NCI-H2227 treated with DMSO at 0.1 percent for 48 hours (cell line): ENCODE measurements at places on chromosomes 5 and 9.

DNA sequence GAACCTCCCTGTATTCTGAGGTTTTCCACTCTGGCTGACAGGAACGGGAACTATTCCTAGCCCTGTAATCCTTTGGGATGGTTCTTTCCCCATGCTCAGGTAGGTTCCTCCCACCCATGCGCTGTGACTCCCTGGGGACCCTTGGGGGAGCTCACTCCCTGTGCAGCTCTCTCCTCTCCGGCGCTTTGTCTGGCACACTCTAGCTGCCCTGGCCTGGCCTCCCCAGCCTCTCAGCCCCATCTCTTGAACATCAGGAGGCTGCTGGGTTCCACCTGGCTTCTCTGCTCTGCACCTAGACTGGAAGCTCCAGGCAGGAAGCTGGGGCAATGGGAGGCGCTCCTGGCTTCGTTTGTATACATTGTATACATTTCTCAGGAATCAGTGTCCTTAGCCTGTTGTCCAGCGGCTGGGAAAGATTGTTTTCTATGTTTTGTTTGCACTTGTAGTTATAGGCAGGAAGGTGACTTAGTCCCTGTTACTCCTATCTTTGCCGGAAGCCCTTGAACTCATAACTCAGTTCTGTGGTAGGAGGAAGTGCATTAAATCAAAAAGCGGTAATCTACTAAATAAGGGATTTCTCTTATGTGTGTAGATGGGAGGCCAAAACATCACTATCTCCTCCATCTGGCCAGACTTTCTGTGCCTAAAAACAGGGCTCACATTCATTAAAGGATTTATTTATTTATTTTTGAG, 20.4 kb downstream of the SLC25A25 start:
- no peak for DNase-seq

GRCh38 chr5:51521583-51521982, 138.3 kb downstream of the ISL1 start:
- no peak for DNase-seq

DNA sequence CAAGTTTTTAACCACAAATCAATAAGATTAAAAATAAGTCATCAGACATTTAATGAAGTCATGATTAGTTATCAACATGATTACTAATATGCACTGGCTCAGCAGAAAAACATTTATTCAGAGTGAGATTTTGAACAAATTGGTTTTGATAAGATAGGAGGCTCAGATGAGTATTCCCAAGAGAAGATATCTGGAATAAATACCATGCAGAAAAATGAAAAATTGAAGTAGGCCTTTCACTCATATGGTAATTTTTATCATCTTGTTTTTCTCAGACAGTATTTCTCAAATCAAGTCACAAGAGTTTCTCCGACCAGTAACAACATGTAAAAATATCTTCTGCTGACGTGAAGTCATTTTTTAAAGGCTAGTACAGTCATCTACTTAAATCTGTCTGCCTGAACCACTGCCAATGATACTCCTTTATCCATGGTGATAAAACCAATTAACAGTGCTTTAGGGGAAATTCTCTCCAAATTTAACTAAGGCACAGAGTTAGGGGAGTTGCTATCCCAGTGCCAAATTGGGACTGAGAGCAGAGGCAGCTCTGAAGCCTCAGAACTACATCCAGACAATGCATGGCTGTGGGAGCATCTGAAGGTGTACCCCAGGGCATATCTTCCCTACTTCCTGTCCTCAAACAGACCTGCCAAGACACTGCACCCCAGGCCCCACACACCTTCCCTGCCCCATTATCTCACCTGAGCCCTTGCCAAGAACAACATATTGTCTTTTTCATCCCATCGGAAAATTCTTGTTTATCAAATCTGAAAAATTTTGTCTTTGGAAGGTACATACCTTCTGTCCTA, 105.5 kb upstream of the TSLP start:
- no peak for DNase-seq

- DNase-seq: no peak
Measured at GRCh38 chr5:10849278-10849677, 88.2 kb upstream of the DAP start.

GRCh38 chr5:173035904-173036707, 20.0 kb upstream of the CREBRF start:
- DNase-seq: no peak

DNA sequence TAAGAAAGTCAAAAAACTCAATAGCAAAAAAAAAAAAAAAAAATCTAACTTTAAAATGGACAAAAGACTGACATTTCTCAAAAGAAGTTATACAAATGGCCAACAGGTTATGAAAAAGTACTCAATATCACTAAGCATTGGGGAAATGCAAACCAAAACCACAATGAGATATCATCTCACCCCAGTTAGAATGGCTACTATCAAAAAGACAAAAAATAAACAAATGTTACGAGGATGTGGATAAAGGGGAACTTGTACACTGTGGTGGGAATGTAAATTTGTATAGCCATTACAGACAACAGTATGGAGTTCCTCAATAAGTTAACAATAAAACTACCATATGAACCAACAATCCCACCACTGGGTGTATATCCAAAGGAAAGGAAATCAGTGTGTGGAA, 37.2 kb downstream of the ENC1 start:
- DNase-seq: no peak
